ENCODE measurements at places on chromosomes 6 and 20.

- H3K4me1 ChIP-seq = no peaks in the 10 kb centered on the region
- no peak overlapping the region for H3K27ac ChIP-seq
- H3K27me3 ChIP-seq = no peaks in the 10 kb centered on the region
- no peaks in the 10 kb centered on the region for H3K36me3 ChIP-seq
Measured at GRCh38 chr6:143205131-143205535, 144.4 kb downstream of the AIG1 start.

DNA sequence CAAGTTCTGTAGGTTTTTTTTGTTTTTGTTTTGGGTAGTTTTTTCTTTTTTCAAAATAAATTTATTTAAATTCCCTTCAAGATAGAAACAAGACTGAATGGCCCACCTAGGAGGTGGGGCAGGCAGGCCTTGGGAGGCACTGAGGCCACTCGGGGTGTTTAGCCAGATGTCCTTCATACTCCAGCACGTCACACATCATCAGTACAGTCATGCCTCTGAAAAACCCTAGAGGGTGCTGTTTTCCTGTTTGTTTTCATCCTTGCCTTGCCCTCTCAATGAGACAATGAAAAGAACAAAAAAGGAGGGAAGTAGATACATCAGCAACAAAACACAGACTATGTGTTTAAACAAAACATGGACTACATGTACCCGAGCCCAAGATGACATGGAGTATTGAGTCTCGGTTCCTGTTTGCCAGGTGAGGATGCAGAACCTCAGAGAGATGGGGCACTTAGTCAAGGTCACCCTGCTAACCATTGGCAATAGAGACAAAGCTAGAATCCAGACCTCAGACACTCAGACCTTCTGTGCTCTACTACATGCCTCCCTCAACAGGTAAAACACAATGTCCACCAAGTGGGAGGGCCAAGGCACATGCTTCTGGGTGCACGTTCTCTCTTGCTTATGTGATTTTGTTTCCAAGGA lies 26.8 kb upstream of the CLIC5 start:
- H3K4me1 ChIP-seq = no peaks in the 10 kb centered on the region
- H3K36me3 ChIP-seq = no peaks in the 10 kb centered on the region
- no peak overlapping the region for H3K4me3 ChIP-seq
- H3K27ac ChIP-seq = no peak overlapping the region
- DNase-seq = no peak

DNA sequence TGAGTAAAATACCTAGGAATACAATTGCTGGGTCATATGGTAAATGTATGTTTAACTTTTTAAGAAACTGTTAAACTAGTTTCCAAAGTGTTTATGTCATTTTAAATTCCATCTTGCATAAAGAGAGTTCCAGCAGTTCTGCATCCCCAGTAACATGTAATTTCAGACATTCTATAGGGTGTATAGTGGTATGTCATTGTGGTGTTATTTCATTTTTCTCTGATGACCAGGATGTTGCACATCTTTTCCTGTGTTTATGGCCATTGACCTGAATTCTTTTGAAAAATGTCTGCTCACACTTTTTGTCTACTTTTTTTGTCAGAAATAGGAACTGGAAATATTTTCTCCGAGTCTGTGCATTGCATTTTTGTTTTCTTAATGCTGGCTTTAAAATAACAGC lies 128.9 kb downstream of the TMEM200A start:
- H3K27ac ChIP-seq = no peak overlapping the region
- no peak for DNase-seq
- H3K36me3 ChIP-seq = no peaks in the 10 kb centered on the region
- no peaks in the 10 kb centered on the region for H3K27me3 ChIP-seq

GRCh38 chr6:124869416-124869815 lies 92.8 kb upstream of the RNF217 start:
- no peaks in the 10 kb centered on the region for H3K27me3 ChIP-seq
- no peak overlapping the region for H3K4me3 ChIP-seq
- no peak overlapping the region for H3K27ac ChIP-seq
- H3K4me1 ChIP-seq = no peaks in the 10 kb centered on the region
- H3K36me3 ChIP-seq = no peaks in the 10 kb centered on the region

GRCh38 chr6:37547564-37548061 lies 47.9 kb upstream of the CCDC167 start:
- H3K4me1 ChIP-seq = peaks cover 30% of the 10 kb centered on the region
- no peak overlapping the region for H3K4me3 ChIP-seq
- no peaks in the 10 kb centered on the region for H3K27me3 ChIP-seq
- H3K27ac ChIP-seq = no peak overlapping the region
